ENCODE measurements at places on chromosomes 16 and 17.

- DNase-seq, result no peak
Measured at GRCh38 chr17:63998721-63999679, 849 bp downstream of the PRR29 start.

DNA sequence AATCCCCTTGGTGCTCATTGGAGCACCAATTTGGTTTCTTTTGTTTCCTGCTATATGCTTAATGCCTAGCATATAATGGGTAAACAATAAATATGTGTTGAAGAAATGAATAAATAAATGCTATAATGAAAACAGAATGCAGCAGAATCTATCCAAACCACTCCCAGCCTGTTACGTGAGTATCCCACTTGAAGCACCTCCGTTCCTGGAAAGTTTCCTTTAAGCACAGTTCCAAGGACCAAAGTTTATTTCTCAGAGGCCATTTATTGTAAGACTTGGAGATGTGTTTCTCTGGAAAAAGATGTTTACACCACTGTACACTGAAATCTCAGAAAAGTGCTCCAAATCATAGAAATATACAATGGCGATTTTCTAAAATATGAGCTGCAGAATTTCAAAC is 187.0 kb downstream of the SOX9 start:
- no peak for DNase-seq

DNA sequence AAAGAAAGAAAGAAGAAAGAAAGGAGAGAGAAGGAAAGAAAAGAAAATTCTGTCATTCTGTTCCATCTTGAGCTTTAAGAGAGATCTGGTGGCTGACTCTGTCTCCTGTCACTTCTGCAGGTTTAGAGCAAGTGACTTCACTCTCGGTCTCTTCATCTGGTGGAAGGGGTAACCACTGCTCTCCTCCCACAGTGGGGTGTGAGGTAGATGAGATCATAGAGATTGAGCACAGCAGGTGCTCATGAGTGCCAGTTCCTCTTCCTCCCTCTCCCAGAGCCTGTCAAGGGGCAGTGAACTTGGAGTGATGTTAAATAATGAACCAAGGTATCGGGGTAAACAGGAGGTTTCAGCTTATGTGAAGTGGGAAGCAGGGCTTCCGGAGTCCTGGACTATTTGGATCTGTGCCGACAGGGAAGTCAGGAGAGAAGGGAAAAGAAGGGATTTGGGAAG is 47.7 kb downstream of the BEAN1 start:
- DNase-seq, result peak; percentile 27

GRCh38 chr16:27027971-27028370 is 38.8 kb upstream of the C16orf82 start:
- DNase-seq, result no peak
